ENCODE measurements at places on chromosomes 4 and X. TPM values are rescaled to one million over a fixed set of nuclear protein-coding genes. Genes with fewer than 3 reads are reported as not detected.

GRCh38 chrX:15043538-15043937 lies 170.3 kb downstream of the MOSPD2 start:
- no peak for DNase-seq

- DNase-seq, result no peak
Observed at GRCh38 chr4:124202099-124202498, 510.4 kb downstream of the ANKRD50 start.

DNA sequence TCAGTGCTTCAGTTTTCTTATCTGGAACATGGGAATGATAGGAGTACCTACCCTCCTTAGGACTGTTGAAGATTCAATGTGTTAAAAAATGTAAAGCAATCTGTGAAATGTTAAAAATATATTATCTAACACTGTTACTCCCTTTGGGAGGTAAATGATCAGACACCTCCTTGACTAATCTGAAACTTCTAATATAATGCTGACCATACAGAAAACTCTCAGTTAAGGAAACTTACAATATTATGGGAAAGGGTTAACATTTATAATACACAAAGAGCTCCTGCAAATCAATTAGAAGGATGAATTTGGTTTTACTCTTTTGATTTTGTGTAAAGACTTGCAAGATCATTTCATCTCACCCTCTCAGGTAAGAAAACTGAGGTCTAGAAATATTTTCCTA lies 1.6 kb upstream of the PFKFB1 start:
- DNase-seq, result no peak

- DNase-seq, result peak; percentile 31
Observed at GRCh38 chr4:39044956-39045826, 13.0 kb upstream of the TMEM156 start.

Gene LPAR4
- total RNA-seq, result 2.4 TPM

GRCh38 chrX:69218407-69218997 lies 53.2 kb upstream of the PJA1 start:
- no peak for DNase-seq

DNA sequence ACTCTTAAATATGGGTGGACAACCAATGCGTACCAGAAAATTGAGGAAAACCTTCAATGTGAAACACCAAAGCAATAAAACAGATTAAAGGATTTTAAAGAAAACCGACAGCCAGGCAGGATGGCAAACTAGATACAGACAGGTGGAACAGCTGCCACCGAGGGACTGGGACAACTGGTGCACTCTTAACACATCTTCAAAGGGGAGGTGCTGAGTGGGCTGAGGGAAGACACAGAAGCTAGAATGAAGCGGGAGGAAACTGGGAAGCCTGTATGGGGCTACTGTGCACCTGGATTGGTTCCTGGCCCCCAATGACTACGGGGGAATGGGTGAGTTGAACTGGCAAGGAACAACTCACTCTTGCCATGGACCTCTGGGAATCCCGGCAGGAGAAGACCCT lies 20.7 kb downstream of the ZNF280C start:
- DNase-seq, result no peak

DNA sequence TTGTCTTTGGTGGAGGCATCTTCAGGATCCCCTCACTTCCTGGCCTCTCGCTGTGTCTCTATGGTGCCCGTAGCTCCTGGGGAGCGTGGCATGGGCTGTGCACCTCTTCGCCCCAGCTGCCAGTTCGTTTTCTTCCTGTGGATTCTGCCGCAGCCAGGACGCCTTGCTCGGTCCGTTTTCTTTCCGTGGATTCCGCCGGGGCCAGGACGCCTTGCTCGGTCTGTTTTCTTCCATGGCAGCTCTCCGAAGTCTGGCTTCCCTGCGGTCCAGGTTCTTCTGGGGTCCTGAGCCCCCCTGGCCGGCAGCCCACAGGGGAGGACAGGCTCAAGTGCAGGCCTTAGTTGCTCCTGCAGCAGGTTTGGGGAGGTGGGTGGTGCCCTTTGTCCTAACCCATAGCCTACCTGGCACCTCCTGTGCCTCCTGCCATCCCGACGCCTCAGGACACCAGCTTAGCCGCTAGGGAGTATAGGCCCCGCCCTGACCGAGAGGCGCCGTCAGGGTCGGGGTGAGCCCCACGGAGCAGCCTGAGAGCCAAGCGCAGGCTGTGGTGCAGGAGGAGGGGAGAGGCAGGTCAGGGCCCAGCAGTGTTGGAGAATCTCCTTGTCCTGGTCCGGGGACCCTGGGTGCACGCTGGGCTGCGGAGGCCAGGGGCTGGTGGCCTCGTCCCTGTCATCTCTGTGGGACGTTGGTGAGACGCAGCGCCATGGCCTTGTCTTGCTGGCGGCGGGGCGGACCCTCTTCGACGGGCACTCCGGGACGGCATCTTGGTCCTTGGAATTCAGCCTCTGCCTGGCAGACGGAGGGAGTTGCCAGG lies 27.1 kb downstream of the UVSSA start:
- no peak for DNase-seq

Gene FGFRL1
- 12.9 TPM for total RNA-seq

DNA sequence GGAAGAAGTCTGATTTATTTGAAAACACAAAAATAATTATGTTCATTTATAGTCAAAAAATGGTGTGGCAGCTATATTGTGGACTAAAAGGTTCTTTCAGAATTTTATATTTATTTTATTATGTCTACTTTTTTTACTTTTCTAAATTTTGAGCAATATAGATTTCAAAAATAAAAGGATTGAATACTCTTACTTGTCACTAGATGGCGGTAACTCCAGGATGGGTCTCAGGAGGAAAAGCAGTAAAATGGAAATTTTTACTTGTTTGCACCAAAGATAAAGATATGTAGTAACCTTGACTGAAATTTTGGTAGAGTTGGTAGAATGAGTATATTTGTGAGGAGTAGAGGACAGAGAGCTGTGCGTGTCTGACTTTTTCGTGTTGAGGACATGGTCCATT lies 14.5 kb upstream of the DACH2 start:
- no peak for DNase-seq

DNA sequence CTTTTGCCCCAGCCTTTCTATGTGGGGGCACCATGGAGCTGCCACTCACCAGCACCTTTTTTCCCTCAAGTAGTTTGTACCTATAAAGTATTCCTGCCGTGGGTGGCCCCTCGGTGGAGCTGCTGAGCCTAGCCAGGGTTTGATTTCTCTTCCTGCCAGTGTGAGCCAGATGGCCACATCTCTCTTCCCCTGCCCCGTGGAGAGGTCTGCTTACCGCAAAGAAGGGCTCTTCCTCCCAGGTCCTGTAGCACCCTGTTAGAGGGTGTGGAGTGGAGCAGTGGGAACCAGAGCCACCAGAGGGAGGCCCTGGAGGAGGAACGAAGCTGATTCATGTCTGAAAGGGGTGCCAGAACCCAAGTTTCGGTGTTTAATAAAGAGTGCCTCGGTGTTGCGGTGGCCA lies 95.4 kb downstream of the PTTG2 start:
- DNase-seq, result no peak

Gene SPOCK3
- not detected for total RNA-seq

Gene GBA3
- total RNA-seq, result not detected

GRCh38 chr4:146098978-146099377 lies 76.5 kb upstream of the LSM6 start:
- no peak for DNase-seq

GRCh38 chr4:52311464-52312125 lies 260.5 kb downstream of the SPATA18 start:
- no peak for DNase-seq

Gene GABRG1
- not detected for total RNA-seq

Gene GPR82
- not detected for total RNA-seq

- no peak for DNase-seq
Observed at GRCh38 chr4:156795727-156796126, 175.9 kb downstream of the PDGFC start.

Gene LDB2
- 8.0 TPM for total RNA-seq

Gene MAGEB2
- total RNA-seq, result not detected

Gene PCDH11X
- total RNA-seq, result not detected
